Thymus (tissue), 14 donors: ENCODE measurements at places on chromosomes 6 and 20.

- DNase-seq = no peak
Measured at GRCh38 chr20:5156675-5157448, 30.1 kb downstream of the CDS2 start.

GRCh38 chr20:46128310-46129151 lies 10.4 kb downstream of the CD40 start:
- DNase-seq = no peak

GRCh38 chr20:24684421-24684871 lies 215.0 kb downstream of the SYNDIG1 start:
- DNase-seq = no peak

GRCh38 chr6:31299947-31300346 lies 28.1 kb upstream of the HLA-C start:
- no peak for DNase-seq

GRCh38 chr20:17565169-17565845 lies 4.6 kb upstream of the DSTN start:
- DNase-seq = no peak

- peak; percentile 91 for DNase-seq
Measured at GRCh38 chr6:42021847-42022754, 28.2 kb upstream of the TAF8 start.

DNA sequence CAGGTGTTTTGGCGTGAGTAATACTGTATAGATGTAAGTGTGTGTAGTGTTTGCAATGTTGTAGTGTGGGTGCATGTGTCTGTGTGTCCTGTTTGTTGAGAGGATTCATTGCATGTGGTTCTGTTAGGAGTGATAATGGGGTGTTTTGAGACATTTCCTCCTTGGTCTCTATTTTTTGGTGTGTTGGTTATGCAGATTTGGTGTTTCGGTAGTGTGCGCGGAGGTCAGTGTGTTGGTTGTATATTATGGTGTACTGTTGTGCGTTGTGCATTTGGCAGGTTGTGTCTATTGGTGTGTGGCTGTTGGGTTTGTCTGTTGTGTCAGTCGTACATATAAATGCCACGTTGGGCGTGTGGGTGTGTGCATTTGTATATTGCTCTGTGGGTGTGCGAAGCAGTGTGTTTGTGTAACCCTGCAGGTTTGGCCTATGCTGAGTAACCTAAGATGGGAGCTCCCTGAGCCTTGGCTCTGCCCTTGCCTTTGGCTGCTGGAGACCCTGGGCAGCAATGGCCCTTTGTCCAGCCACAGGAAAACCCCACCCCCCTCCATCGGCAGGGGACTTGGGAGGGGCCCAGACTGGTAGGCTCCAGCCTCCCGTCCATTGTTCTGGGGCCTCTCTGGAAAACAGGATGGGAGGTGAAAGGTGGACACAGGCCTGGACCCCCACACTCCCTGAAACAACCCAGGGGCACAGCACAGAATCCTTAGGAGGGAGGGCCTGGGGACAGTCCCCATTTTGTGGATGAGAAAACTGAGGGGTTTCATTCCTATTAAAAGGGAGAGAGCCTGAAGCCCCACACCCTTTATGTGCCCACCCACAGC lies 10.3 kb upstream of the ID1 start:
- no peak for DNase-seq

GRCh38 chr6:134216301-134217010 lies 101.5 kb downstream of the SGK1 start:
- DNase-seq = no peak

DNA sequence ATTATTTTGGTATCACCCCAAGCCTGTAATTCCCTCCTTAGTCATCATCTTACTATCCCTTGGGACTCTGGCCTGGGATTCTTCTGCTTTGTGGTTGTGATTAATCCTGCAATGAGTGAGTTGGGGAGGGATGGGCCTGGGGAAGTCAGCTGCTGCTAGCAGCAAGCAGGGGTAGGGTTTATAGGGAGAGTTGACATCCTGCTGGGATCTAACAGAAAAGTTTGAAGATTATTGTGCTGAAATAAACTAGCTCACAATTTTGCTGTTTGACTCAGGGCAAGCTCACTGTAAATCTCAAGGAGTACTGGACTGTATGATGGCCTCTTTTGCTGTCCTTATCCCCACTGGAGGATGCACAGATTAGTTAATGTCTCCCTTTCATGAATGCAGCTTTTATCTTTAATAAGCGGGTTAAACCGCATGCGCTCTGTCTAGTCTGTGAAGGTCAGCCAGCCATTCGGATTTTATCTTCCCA lies 83.4 kb downstream of the JARID2 start:
- no peak for DNase-seq

DNA sequence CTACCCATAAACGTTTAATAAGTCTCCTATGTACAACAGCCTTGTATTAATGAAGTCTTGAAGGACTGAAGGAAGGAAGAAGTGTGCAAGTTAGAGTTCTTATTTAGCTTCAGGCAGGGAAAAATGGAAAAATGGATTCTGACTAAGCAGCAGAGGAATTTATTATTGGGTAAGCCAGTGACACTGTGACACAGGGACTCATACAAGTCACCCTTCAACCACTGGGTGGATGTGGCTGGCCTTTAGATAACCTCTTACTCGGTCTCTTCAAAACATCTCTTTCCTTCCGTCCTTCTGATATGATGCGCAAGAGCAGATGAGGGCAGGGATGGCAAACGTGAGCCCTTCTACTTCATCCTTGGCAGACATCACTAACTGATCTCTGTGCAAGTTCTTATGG lies 145.6 kb downstream of the DHX35 start:
- DNase-seq = no peak

DNA sequence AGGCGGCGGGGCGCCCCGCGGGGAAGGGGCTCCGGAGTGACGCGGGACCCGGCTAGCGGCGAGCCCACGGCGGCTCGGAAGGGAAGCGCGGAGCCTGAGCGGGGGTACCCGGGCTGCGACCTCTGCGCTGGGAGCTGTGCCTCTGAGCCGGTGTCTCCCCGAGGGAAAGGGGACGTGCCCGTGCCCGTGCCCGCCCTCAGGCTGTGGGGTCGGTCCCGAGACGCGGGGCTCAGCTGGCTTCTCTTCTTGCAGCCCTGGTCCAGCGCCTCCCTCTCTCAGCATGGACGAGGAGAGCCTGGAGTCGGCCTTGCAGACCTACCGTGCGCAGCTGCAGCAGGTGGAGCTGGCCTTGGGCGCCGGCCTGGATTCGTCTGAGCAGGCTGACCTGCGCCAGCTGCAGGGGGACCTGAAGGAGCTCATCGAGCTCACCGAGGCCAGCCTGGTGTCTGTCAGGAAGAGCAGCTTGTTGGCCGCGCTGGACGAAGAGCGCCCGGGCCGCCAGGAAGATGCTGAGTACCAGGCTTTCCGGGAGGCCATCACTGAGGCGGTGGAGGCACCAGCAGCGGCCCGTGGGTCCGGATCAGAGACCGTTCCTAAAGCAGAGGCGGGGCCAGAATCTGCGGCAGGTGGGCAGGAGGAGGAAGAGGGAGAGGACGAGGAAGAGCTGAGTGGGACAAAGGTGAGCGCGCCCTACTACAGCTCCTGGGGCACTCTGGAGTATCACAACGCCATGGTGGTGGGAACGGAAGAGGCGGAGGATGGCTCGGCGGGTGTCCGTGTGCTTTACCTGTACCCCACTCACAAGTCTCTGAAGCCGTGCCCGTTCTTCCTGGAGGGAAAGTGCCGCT lies 686 bp downstream of the ZGPAT start:
- DNase-seq = peak; percentile 28

- DNase-seq = no peak
Measured at GRCh38 chr6:169398342-169399105, 144.9 kb upstream of the THBS2 start.

- DNase-seq = no peak
Measured at GRCh38 chr6:126232671-126233070, 107.2 kb upstream of the CENPW start.

GRCh38 chr6:160519603-160520042 lies 144.5 kb downstream of the LPA start:
- no peak for DNase-seq

GRCh38 chr20:51013577-51014330 lies 9.2 kb downstream of the KCNG1 start:
- no peak for DNase-seq

GRCh38 chr6:157774153-157775135 lies 48.6 kb upstream of the SNX9 start:
- DNase-seq = no peak

DNA sequence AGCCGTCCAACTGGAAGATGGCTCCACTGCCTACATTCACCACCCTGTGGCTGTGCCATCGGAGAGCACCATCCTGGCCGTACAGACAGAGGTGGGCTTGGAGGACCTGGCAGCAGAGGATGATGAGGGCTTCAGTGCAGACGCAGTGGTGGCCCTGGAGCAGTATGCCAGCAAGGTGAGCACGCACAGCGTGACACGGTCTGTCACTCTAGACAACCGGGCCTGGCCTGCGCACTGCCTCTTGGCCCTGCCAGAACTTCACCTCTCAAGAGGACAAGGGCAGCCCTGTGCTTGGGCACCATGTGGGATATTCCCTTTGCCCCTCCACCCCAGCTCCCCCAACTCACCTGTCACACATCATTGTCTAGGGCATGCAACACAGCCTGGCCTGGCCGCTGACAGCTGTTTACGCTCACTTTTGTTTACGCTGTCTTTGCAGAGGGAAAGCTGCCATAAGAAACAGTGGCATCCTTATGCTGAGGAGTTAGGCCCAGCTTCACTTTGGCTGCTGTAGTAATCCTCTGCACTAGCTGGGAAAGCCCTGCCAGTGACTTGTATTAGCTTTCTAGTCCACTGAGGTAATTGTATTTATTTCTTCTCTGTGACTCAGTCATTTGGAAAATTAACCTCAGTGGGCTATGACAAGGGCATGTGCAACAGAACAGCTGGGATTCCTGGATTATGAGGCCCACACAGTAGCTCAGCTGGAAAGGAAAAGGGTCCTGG lies 9.8 kb upstream of the DEF6 start:
- no peak for DNase-seq

- DNase-seq = peak; percentile 63
Measured at GRCh38 chr20:59207742-59208357, 44.2 kb downstream of the ZNF831 start.

DNA sequence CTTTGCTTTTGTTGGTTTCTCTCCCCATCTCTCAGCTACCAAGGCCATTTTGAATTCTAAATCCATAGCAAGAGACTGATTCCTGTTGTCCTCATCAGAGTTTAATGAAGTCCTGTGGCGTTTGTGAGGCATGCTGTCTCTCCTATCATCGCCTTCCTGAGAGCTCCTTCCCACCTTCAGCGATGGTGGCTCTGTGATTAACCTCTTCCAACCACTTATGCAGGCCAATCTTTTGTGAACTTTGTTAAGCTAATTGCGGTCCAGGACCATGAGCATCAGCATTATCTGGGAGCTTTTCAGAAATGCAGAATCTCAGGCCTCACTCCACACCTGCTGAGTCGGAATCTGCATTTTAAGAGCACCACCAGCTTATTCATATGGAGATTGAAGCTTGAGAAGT lies 272.5 kb upstream of the CDYL start:
- no peak for DNase-seq

GRCh38 chr6:37338745-37339255 lies 15.0 kb upstream of the RNF8 start:
- DNase-seq = no peak
